Thoracic aorta (tissue), 2 donors: ENCODE measurements at places on chromosomes 2 and 18.

- DNase-seq: no peak
Measured at GRCh38 chr18:79912994-79913831, 38.2 kb downstream of the SLC66A2 start.

DNA sequence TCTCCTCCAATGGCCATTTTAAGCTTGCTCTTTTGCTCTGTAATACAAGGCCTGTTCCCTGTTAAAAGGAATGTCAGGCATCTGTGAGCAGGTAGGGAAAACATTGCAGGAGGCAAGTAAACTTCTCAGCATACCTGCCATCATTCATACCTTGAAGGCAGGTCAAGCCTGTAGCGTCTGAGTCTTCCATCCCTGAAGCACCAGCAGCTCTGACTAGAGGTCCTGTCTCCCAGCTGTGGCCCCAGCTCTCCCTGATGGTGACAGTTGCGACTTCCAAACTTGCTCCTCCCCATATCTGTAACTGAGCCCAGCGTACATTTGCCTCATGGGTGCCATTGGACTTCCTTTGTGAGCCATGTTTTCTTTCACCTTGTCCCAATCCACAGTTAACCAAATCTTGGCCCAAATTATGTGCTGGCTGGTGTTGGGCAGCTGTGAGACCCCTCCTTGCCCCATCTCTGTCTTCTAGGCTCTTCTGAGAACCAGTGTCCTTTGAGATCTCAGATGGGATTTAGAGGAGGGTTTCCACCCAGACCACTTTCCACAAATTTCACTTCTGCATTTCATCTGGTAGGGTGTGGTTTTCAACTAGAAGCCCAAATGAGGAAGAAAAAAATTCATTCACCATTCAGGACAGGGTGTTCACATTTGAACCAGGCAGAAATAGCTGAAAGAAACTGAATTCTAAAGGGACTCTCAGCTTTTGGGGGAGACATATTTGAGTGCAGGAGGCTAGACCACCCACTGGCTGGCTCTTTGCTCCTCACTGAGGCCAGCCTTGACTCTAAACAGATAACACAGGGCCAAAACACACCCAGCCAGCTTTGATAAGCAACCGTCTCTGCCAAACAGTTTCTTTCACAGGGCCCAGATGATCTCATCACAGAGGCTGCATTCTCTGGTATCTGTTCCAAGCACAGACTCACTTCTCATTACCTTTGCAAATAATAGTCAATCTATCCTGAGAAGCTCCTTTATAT lies 66.4 kb upstream of the MSH2 start:
- no peak for DNase-seq

DNA sequence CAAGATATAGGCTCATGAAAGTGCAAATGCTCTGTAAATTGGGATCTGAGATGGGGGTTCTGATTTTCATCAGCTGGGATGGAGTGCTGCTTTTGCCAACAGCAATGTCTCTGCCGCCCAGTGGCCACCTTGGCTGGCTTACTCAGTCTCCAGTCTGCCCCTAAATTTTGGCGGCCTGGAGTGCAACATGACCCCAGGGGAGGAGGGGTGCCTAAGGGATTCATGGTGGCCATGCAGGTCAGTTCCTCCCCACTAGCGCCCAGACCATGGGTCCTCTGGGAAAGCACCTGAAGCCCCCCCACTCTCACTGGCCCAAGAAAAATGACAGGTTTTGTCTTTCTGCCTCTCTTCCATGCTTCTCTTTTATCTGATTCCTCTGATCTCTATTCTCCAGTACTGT lies 45.0 kb downstream of the SLC4A3 start:
- no peak for DNase-seq

DNA sequence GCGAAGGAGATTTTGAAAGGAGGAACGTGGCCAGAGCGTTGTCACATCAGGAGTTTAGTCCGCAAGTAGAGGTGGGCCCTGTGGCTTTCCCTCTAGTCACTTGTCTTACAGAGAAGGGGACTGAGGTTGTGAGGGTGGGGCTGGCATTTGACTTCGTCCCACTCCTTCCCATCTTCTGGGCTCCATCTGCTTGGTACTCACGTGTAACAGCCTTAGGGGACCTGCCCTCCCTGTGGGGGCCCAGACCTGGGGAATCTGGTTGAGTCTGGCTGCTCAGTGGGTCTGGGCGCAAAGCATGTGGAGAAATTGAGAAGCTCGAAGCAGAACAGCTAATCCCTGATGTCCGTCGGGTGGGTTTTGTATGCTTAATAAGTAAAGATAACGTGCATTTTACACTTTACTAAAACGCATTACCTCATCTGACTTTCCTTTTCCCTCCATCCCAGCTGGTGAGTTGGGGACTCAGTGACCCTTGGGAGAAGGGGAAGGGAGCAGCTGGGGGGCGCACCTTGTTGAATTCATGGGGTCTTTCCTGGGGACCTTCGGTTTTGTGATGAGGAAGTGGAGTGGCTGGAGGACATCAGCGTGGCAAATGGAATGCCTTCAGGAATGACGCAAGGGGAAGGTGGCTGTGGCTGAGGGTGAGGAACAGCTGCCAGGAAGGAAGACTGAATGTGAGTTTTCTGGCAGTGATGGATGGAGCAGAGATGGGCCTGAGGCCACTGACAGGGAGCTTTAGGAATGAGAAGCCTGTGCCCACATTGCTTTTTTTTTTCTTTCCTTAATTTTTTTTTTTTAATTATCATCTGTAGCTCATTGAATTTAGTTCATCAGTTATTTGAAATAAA lies 44.8 kb downstream of the ASAP2 start:
- DNase-seq: no peak

- DNase-seq: no peak
Measured at GRCh38 chr18:6781142-6781714, 51.7 kb downstream of the ARHGAP28 start.

DNA sequence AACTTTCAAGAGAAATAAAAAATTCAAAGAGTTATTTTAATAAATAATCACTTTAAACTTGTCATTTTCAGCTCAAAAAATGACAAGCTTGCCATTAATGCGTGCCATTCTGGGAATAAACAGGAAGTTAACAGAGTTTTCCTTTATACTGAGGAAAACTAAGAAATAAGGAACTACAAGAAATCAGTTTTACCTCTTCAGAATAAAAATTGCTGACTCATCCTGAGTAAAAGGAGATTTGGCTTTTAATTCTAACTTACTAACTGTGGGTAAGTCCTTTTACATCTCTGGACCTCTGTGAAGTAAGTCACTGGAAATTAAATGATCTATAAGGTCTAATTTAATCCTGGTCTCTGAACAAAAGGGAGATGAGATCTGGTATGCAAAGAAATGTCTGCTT lies 16.1 kb downstream of the CEBPZ start:
- DNase-seq: no peak

GRCh38 chr2:18910843-18911242 lies 321.5 kb upstream of the NT5C1B start:
- no peak for DNase-seq

DNA sequence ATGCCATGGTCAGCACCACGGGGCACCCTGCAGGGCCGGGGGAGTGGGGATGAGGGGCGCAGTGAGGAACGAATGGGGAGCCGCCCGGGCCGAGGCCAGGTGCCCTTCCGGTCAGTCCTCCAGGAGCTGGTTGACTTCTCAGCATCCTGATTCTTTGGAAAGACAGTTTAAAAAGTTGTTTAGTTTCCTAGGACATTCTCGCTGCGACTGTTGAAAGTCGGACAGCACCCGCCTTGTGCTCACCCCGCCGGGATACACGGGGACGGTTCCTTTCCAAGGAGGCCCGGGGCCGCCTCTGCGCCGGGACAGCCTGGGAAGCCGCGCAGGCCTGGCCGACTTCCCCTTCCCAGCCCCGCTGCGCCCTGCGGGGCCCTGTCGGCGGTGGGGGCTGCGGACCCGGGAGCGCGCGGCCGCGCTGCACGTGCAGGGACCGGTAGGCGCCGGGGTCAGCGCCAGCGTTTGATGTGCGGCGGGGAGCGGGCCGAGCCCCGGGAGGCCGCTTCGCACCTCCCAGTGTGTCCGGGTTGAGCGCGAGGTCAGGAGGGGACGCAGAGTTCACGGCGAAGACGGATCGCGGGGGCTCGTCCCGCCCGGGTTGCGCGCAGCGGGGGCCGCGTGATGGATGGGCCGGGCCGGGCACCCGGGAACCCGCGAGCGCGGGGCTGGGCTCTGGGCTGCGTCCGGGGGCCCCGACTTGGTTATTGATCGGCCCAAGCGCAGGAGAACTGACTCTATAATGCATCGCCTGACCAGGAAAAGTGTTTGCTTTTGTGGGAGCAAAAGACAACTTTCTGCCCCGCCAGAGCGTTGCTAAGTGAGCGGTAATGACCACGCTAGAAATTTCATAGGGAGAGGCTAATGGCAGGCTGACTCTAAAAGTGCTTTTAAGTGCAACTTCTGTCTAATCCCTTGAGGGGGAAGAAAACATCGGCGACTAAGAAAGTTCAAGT lies 28.0 kb upstream of the SMIM21 start:
- no peak for DNase-seq

- DNase-seq: no peak
Measured at GRCh38 chr2:119264781-119265692, 41.4 kb downstream of the STEAP3 start.

- DNase-seq: no peak
Measured at GRCh38 chr2:190916829-190917228, 36.2 kb downstream of the GLS start.

- DNase-seq: no peak
Measured at GRCh38 chr2:190355968-190356644, 12.7 kb downstream of the INPP1 start.

- DNase-seq: no peak
Measured at GRCh38 chr2:97766567-97766966, 53.2 kb downstream of the ZAP70 start.

DNA sequence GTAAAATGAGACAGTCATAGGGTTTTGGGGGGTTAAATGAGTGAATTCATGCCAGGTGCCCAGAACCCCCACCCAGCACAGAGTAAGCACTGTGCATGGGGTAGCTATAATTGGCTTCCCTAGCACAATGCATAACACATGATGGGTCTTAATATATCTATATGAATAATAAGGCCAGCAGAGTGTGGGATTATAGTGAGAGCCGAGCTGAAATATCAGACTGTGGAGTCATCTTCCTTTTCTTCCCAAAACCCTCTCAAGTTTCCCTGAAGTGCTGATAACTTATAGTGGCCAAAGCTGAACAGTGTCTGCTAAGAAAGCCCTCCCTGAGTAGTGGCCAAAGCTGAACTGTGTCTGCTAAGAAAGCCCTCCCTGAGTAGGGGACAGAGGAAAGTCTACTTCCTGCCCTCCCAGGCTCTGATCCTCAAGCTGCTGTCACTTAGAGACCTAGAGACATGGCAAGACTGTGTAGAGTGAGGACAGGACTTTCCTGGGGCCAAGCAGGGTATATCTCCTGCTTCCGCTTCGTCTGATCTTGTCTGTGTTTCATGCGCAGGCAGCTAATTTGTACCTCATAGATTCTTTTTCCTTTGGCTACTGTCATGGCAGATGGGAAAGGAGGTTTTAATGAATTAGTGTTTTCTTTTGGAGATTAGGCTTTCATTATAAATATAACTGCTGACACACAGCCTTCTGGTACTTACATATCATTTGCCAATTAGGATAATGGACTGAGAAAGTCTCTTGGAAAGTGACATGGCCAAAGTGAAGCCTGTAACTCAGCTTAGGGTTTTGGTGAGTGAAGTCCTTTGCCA lies 94.9 kb downstream of the FHOD3 start:
- no peak for DNase-seq

- no peak for DNase-seq
Measured at GRCh38 chr2:52805901-52806410, 961.6 kb upstream of the CHAC2 start.

- DNase-seq: no peak
Measured at GRCh38 chr2:169637620-169638019, 53.5 kb downstream of the PPIG start.

DNA sequence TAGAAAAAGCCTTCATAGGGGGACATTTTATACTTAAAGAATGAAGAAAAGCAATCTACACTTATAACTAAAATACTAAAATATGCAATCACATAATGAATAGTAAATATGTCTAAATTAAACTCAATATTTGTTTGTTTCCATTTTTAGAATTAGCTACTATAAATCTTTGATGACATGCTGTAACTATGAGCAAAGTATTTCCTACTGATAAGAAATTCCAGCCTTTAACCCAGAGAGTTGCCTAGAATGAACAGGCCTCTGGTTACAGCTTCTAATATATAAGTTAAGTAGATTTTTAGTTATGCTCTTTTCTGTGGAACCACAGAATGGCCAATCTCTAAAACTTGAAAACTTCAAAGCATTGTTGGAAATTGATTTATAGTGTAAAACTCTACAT lies 1465.6 kb upstream of the ZEB2 start:
- DNase-seq: no peak

DNA sequence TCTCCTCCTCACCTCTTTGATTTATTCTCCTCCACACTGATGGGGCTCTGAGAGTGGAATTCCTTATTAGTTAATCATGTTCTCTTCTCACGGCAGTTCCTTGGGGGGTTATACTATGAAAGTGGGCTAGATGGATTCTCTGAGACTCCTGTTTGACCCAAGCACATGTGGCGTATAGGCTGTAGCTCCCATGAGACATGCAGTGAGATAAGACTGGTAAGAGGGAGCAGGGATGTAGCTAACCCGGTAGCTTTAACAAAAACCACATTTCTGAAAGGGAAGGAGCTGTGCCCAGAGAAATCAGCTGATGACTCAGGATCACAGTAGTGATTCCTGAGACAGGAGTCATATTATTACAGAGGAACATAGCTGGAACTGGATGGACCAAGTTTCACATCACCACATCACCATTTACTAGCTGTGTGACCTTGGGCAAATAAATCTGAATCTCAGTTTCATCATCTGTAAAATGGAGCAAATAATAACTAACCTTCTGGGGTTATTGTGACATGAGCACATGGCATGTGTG lies 82.9 kb downstream of the CRIM1 start:
- DNase-seq: no peak

GRCh38 chr2:199312931-199313330 lies 144.8 kb downstream of the SATB2 start:
- DNase-seq: no peak

DNA sequence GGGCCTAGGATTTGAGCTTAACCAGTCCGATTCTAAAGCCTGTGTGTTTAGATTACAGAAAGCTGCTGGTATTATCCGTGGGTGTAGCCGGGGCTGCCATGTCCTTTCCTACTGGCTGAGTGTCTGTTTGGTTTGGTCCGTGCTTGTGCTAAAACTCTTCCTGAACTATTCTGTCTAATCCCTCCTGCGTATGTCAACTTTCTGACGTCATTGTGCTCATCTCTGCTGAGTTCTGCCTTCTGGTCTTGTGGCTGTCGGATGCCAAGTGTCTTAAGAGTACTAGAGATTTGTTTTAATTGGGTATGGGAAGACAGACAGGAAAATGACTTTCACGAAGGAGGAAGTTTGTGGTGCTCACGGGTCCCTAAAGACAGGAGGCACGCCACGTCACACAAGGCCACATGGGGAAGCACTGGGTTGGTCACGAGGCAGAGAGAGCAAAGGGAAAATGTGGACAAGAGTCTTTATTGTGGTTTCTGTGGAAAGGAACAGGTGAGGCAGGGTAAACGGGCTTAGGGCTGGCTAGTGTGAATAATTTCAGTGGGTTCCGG lies 31.8 kb upstream of the NTSR2 start:
- DNase-seq: no peak

GRCh38 chr2:234722176-234722575 lies 225.3 kb upstream of the ARL4C start:
- no peak for DNase-seq
